Effector memory CD8-positive, alpha-beta T cell (primary cell): ENCODE measurements at places on chromosomes 1 and 21.

- DNase-seq: no peak
Measured at GRCh38 chr1:71930511-71930910, 351.8 kb downstream of the NEGR1 start.

GRCh38 chr1:204974327-204974726, 68.7 kb upstream of the CNTN2 start:
- no peak for DNase-seq

- DNase-seq: no peak
Measured at GRCh38 chr1:188514917-188515316, 1686.2 kb downstream of the PLA2G4A start.

GRCh38 chr1:30322859-30323257, 400.5 kb downstream of the MATN1 start:
- no peak for DNase-seq

DNA sequence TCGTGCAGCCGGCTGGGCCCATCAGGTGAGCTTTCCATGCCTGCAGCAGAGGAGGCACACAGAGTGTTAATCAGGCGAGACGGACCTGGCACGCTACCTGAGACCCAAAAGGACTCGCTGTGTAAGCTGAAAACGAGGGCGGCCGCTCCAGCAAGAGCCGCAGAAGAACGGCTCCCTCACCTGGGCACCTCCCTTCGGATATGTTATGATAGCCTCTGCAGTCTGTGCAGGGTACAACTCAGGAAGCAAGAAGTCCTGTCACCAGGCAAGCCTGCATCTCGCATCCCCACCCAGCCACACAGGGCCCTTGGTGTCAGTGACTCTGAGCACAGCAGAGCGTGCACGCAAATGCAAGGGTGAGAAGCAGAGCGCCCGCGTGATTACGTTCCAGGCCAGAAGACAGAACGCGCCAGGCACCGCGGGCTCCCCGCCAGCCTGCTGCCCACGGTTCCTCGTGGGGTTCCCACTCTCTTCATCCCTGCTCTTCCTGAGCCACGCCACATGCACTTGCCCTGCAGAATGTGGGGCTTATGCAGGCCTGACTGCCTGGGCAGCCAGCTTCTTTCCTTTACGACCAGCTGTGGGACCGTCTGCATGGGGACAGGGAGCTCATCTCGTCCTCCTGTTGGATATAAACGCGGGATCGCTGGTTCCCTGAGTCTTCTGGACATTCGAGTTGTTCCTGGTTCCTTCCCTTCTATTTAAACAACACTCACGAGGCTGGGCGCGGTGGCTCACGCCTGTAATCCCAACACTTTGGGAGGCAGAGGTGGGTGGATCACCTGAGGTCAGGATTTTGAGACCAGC, 20.2 kb upstream of the LRRC47 start:
- no peak for DNase-seq

DNA sequence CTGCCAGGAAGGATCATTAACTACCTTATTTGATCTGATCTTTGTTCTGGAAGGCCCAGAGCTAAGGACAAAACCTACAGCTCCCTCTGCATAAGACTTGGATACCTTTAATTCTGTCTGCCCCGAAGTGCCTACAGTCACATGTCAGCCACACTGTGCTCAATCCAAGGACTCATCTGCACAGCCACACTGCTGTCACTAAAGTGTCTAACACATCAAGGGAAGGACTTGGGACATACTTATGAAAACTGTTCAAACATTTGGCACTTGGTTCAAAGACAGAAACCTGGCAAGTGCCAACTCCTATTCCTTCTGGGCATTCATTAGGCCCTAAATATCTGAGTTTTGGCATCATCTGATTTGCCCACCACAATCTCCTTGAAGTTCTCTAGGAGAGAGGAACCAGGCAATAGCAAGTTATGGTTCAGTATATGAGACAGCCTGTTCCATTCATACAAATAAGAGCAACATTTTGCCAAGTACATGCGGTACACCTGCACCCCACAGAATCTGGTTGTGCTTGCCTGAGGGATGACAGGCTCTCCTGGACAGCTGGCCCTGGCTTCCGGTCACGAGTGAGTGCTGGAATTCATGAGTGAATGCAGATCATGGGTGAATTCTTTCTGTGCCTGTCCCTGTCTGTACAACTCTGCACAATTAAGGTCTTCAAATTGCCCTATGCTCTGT, 105.9 kb downstream of the KCNK1 start:
- no peak for DNase-seq

DNA sequence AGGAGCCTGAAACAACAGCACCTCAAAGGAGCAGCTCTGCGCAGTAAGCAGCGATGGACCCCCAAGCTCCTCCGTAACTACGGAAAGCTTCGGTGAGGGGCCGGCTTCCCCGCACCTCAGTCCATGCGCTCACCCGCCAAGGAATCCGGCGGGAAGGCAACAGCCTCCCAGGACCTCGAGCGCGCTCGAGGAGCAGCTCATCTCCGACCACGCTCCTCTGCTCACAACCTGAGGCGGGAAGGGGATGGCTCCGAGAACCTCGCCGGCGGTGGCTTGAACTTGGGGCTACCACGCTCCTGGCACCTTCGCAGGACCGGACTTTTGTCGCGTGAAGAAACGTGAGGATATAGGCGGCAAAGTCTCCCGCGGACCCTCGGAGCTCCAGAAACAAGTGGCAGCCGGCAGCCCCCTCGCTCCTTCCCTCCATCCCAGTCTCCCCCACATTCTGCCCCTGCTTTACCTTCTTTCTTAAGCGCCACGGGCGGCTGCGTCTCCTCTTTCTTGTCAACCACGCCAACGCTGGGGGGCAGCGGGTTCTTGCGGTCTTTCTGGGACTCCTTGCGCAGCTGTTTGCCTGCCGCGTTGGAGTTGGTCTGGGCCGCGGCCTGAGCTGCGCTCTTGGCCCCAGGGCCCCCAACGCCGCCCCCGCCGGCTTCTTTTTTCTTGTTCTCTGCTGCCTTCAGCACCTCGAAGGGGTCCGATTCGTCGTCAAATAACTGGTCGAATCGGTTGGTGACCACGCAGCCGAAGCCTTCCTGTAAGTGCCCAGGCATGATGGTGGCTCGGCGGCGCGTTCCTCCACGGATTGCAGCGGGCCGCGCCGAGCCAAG, 459 bp downstream of the SERBP1 start:
- no peak for DNase-seq

- DNase-seq: no peak
Measured at GRCh38 chr1:221302810-221303209, 423.6 kb downstream of the HLX start.

GRCh38 chr1:210313046-210313595, 15.6 kb upstream of the HHAT start:
- no peak for DNase-seq

- no peak for DNase-seq
Measured at GRCh38 chr21:41170859-41171609, 3.1 kb downstream of the BACE2 start.

GRCh38 chr1:36520771-36521420, 38.2 kb upstream of the CSF3R start:
- DNase-seq: no peak

GRCh38 chr1:23902321-23903278, 10.6 kb downstream of the CNR2 start:
- no peak for DNase-seq
